ENCODE measurements at places on chromosomes 12 and 14. TPM values are rescaled to one million over a fixed set of nuclear protein-coding genes. Genes with fewer than 3 reads are reported as not detected.
A peak's percentile ranks its signal among the peaks of the same experiment; 100 is the strongest.

DNA sequence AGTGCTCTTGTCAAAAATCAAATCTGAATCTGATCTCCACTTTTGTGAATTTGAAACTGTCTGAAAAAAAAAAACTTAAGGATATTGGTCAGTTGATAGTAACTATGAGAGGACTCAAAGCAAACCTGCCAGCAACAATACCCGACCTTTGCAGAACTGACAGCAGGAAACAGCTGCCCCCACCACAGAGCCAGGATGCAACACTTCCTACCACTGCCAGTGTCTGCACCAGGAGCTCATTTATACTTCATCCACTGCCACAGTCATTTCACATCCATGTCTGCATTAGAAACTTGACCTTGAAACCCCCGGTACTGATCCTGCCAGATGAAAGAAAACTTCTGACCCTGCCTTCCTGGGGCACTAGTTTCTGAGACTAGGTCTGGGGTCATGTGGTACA is 27.4 kb upstream of the RXYLT1 start:
- no peak for DNase-seq

VASH1 gene
- 18.4 TPM for total RNA-seq

AQP2 gene
- not detected for total RNA-seq

DNA sequence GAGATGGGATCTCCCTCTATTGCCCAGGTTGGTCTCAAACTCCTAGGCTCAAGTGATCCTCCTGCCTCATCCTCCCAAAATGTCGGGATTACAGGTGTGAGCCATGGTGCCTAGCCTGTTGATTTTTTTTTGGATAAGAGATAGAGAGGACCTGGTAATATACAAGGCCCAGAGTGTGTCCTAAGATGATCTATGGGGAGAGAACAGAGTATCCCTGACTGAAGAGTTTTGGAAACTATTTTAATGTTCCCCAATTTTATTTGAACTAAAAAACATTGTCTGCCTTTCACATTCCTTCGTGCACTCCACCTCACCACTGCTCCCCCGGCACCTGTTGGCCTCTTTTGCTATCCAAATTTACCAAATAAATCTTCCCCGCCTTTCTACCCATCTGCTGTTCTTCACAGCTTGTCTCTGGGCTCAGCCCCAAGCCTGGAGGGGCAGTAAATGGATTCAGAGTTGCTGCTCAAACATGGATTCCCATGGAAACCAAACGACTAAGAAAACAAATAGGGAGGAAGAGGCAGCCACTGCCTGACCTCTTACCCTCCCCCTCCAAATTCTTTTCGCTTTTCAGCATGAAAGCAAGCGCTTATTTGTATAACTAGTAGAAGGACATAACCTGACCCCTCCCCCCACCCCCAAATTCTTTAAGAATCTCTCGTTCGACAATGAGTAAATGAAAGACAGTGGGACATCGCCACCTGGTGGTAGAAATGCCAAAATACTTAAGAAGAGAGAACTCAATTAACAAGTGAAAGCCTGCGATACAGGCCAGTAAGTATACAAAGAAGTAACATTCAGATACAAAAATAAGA is 22.6 kb downstream of the OR10G3 start:
- DNase-seq, result peak; percentile 86

Data from mucosa of gallbladder (tissue), 1 donor.